ENCODE measurements at places on chromosomes 3 and 15.
A peak's percentile ranks its signal among the peaks of the same experiment; 100 is the strongest.

GRCh38 chr3:126370606-126371005, 13.4 kb upstream of the KLF15 start:
- no peak for DNase-seq

GRCh38 chr3:182092662-182093262, 381.0 kb downstream of the SOX2 start:
- DNase-seq, result no peak

GRCh38 chr15:74170071-74170844, 3.3 kb upstream of the ISLR start:
- DNase-seq, result no peak

DNA sequence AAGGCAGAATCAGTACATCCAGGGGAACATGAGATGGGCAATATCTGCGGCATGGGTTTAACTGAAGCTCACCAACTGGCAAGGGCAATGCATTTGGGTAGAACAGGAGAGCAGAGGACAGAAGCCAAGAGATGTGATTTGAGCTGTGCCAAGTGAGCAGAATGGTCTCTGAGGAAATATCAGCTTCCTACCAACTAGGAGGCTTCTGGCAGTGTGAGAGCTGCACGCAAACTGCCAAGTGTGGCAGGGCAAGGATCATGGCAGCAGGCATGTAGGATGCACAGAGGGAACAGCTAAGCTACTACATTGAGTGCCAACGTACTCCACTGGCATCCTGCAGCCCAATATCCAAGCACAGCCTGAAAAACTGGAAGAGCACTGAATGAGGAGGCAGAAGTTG, 1036.5 kb downstream of the TUSC7 start:
- DNase-seq, result no peak

DNA sequence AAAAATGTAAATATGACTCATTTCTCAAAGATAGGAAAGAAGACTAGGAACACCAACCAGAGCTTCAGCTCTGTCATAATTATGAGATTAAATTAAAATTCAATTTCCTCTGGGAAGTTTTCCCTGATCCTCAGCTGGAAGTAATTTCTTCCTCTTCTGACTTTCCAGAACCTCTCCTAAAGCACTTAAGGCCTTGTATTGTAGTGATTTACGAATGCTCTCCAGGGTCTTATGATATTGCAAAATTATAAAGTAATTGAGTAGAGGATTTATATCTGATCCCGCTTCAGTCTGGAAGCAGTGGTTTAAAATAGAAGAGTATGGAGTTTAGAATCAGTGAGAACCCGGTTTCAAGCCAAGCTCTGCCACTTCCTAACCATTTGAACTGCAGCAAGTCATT, 279.8 kb downstream of the ZPLD1 start:
- DNase-seq, result no peak

- DNase-seq, result no peak
Observed at GRCh38 chr3:150082898-150083654, 112.4 kb upstream of the PFN2 start.

- DNase-seq, result no peak
Observed at GRCh38 chr3:40605960-40606359, 81.2 kb downstream of the ZNF621 start.

DNA sequence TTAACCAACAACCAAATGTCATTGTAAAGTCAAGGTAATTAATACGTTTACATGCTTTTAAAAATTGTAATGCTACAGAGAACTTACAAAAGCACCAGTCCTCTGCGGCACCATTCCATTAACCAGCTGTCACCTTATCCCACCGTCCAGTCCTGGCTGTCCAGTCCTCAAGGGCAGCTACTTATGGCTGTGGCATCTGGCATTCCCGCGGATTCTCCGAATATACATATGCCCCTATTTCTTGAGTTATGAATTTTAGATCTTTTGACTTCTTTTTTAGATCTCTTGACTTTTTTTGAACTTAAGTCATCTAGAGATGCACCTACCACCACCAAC, 382 bp upstream of the POMGNT2 start:
- no peak for DNase-seq

- no peak for DNase-seq
Observed at GRCh38 chr3:112365636-112366035, 32.7 kb downstream of the CD200 start.

GRCh38 chr3:11057655-11058054, 65.1 kb downstream of the SLC6A1 start:
- DNase-seq, result no peak

GRCh38 chr3:128343287-128344051, 123.2 kb downstream of the DNAJB8 start:
- no peak for DNase-seq

DNA sequence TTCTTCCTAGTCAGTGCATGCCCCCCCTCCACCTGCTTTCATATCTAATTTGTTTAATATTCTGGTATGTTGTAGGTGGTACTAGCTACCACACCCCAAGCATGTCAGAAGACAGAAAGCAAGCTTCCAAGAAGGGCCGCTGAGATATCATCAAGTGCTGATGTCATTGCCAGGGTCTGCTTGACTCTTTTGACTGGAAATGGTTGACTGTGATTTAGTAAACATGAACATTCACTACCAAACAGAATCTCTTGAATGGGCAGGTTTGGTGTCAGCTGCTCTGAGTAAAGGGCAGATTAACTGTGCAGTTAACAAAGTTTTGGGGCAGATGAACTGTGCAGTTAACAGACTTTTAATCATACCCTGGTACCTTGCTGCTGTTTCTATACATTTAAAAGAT, 244.2 kb upstream of the SATB1 start:
- DNase-seq, result no peak

DNA sequence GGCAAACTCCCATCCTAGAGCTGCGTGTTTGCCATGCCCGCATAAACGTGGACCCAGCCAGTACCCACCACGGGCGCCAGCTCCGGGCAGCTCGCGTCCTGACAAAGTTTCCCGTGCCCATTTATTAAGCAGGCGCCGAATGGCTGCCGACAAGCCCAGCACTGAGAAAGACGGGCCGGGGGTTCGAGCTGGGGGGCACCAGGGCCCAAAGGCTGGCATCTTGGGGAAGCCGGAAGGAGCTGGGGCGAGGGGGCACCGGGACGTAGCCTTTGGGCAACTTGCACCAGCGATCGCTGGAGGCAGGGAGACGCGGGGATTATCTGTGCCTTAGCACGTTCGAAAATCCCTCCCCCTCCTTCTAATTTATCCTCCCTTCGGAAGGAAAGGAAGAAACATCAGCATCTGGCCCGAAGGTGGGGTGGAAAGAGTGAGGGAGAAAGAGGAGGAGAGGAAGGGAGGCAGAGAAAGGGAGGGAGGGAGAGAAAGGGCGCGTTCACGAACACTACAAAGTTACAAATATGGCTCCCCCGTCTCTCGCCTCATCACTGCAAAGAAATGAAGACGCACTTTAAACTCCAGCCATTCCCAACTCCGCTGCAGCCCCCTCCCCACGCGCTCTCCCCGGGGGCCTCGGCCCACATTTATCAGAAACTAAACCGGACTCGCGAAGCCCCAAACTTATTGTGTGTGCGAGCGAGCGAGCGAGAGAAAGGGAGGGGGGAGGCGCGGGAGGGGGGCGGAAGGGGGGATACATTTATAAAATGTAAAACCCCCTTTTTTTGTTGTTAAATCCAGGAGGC, 1.0 kb downstream of the ANP32A start:
- DNase-seq, result peak; percentile 26

- no peak for DNase-seq
Observed at GRCh38 chr3:48966876-48967361, 23.1 kb upstream of the P4HTM start.

GRCh38 chr3:138412821-138413551, 21.4 kb upstream of the ESYT3 start:
- no peak for DNase-seq

DNA sequence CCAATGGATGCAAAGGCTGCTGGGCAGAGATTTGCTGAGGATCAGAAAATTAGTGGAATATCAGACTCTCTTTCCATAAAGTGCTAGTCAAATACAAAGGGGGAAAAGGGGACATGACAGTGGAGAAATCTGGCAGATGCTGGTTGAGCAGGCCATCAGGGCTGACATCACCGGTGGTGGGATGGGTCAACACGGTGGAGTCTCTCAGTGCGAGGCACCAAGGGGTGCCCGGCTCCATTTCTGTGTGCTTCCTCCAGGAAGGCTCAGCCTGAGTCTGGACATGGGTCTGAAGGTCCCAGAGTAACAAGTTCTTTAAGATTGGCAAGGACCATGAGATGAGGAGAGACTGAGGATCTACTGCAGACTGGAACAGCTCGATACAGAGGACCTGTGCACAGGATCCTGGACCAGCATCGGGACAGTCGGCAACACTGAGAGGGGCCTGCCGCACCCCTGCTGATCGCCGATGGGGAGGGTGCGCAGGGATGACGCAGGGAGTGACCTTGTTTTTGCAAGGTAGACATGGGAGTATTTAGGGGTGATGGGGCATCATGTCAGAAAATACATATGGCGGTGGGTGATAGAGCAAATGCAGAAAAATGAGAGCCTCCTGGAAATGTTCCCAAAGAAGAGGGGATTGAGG, 92.7 kb downstream of the SEC22A start:
- no peak for DNase-seq

DNA sequence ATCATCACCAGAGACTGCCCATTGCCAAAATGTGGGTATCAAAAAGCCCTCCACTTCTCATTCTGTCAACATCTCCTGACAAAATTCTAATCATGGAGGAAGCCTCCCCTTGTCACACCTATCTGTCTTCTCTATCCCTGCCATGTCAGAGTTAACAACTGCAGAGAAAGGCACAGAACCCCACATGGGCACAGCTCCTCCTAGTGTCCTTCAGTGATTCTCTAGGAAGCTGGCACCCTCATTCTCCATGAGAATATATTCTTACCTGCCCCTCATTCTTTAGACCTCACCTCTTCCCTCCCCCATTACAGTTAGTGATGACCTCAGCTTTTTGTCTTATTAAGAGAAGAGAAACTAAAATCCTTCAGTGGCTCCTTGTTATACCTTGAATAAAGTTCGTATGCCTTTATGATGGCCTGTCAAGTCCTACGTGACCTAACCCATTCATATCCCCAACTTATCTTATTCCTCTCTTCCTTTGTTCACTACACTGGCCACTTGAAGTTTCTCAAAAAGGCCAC, 44.6 kb downstream of the NME9 start:
- no peak for DNase-seq

DNA sequence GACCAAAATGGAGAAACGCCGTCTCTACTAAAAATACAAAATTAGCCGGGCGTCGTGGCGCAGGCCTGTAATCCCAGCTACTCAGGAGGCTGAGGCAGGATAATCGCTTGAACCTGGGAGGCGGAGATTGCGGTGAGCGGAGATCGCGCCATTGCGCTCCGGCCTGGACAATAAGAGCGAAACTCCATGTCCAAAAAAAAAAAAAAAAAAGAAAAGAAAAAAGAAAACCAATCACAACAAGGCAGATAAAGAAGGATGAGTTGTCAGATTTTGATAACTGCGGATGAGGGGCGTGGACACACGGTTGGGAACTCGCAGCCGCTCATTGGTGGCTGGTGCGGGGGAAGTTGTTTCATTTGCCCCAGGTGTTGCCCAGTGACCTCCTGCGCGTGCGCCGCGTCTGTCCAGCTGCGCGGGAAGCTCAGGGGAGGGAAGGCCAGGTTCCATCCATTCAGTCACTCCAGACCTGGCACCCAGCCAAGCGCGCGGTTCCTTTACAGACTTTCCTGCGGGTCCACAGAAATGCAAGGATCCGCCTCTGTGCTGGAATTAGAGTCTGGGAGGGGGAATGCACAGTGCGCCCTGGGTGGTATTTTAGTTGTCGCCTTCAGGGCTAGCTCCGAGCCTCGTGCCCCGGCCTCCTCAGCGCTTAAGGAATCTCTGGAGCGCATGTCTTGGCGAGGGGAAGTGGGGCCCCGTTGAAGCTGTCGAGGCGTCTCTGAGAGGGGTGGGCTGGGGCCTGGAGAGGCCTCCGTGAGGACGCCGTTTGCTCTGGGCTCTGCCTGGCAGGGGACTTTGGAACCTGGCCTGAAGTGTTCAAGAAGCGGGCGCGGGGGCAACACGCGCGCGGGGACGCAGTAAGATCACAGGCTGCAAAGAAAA, 708 bp upstream of the GCHFR start:
- peak; percentile 11 for DNase-seq

DNA sequence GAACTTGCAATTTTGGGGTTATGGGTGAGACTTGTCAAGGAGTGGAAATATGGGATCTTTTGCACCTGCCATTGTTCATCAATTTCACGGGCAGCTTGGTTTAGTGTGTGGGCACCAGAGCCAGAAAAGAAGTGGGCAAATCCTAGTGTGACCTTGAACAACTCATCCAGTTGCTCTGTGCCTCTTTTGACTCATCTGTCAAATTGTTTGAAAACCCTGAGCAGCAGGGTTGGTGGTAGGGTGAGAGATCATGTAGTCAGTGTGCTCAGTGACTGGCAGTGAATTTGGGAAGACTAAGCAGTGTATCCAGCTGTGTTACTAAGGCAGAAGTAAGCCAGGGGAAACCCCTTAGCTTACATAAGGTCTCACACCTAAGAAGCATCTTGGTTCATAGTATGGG, 293.0 kb upstream of the TRIM42 start:
- DNase-seq, result no peak

DNA sequence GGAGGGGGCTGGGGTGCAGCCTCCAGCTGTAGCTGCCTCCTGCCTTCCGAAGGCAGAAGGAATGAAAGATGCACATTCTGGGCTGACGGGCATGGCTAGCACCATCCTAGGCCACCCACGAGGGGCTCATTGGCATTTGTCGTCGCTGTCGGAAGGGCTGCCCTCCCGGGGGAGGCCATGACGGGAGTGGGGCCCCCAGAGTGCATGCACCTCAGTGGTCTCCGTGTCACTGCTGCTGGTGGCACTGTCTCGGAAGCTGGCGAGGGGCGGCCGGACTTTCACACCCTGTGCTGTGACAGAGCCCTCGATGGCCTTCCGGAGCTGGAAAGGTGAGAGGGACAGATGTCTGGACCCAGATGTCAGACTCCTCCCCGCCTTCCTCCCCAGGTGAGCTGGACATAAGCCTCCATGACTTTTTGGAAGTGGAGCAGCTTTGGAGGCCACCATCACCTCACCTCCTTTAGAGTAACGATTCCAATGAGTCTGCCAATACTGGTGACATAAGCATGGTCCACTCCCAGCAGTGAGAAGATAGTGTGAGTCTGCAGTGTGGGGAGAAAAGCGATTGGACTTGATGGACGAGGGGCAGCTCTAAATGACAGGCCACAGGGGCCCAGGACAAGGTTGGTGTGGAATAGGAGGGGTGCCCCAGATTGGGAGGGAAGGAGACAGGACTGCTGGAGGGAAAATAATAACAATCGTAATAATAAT, 9.2 kb downstream of the FAM131A start:
- DNase-seq, result no peak

DNA sequence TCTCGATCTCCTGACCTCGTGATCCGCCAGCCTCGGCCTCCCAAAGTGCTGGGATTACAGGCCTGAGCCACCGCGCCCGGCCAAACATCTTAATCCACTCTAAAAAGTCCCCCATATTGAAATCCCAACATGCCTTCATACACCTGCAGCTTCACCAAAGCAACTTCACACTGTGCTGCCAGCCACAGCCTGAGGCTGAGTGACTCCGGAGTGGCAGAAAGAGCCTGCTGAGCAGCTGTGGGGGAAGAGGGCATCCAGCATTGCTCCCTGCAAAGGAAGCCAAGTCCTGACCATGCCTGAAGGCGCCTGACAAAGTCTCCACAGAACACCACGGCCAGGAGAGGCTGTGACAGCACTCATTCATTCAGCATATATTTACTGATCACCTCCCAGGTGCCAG, 21.6 kb upstream of the VGLL4 start:
- DNase-seq, result no peak

- DNase-seq, result no peak
Observed at GRCh38 chr3:128376516-128376915, 90.2 kb downstream of the DNAJB8 start.
